ENCODE measurements at places on chromosomes 12 and 14.

DNA sequence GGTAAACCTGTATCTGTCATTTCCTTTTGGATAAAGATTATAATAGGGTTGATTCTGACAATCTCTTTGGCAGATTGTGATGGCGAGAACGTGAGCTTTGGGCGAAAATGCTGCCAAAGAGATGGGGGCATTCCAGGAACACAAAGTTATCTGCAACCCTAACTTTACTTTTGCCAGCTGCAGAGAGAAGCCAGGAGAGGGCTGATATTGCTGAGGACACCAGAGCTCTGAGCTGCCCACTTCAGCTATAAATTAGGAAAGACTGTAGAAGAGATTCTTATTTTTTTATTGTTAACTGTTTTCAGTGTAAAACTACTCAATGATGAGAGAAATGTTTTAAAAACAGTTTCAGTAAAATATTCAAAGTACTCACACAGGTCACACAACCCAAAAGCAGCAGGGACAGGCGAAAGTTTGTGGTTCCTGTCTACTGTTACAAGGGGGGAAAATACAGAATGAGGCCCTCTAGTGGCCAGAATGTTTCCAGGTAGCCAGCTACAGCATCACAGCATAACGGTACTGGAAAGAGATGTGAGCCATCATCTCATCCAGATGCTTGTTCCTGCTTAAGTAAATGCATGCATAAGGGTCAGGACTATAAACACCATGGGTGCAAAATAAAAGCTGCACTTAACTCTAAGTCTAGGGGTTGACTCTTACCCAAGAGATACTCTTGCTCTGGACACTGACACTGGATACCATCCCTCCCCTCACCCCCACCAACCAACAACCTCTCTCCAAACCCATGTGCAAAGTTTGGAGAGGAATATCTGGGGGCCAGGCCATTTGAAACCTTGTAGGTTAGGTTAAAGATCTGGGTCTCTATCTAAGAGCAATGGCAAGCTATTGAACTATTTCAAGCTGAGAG, 498.4 kb downstream of the RMST start:
- DNase-seq = no peak

GRCh38 chr12:50685641-50686040, 78.3 kb upstream of the ATF1 start:
- no peak for DNase-seq

- no peak for DNase-seq
Observed at GRCh38 chr12:33439587-33440011, at the start of gene SYT10. Gene SYT10, minus strand, starts transcription at chr12:33439819. Its CDS starts 297 bp downstream, at chr12:33439522.

DNA sequence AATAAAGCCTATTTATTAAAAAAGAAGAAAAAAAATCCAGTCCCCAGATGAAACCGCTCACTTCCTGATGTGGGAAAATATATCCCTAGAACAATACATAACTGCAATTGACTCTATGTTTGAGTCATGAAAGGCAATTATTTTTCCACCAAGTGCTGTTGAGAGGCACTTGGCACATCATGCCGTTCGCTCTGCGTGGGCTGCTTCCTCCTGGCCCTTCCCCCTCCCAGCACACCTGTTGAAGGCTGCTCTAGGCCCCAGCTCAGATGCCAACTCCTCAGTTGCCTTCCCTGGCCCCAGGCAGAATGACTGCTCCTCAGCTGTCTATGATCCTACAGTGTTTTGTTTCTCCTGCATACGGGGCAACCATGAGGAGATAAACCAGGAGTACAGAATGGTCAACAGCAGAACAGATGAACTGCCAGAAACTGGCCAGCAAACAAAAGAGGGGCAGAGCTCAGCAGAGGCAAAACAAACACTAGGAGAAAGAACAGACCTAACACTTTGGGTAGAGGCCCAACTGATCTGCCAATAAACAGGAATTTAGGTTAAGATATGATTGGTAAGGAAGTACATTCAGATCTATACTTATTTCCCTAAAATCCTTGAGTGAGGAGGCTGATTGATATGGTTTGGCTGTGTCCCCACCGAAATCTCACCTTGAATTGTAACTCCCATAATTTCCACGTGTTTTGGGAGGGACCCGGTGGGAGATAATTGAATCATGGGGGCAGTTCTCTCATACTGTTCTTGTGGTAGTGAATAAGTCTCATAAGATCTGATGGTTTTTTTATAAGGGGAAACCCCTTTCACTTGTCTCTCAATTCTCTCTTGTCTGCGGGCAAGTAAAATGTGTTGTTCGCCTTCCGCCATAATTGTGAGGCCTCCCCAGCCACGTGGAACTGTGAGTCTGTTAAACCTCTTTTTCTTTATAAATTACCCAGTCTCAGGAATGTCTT, 58.6 kb downstream of the SLC38A1 start:
- DNase-seq = peak; percentile 69

- DNase-seq = no peak
Observed at GRCh38 chr14:73494593-73494992, 3.9 kb downstream of the RIOX1 start.

DNA sequence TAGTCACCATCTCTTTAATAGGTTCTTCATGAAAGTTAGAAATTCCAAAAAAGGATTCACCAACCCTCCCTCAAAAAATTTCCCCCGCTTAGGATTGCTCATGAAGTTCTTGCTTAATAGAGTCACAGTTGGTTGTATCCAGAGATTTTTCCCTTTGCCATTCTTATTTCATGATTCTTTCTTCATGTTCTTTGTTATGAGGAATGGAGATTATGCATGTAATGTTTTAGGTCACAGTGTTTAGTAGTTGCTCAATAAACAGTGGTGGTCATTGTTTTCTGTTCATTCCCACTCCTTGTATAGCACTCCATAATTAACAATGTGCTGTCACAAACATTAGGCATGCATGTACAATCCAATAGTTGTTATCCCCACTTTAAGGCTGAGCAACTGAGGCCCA, 51.2 kb upstream of the RTRAF start:
- DNase-seq = no peak

DNA sequence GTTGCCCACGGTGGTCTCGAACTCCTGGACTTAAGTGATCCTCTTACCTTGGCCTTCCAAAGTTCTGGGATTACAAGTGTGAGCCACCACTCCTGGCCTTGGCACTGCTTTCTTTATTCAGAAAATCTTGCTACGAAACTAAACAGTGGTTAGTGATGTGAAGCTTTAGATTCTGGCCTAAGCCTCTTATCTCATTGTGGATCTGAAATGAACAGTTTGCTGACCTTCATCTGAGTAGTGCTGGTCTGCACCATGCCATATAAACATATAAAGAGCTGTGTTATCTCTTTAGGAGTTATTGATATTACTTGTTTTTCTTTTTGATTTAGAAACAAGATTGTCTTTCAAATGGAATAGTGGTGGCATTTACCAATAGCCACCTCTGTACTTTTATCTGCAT, 22.6 kb downstream of the SRGAP1 start:
- no peak for DNase-seq

DNA sequence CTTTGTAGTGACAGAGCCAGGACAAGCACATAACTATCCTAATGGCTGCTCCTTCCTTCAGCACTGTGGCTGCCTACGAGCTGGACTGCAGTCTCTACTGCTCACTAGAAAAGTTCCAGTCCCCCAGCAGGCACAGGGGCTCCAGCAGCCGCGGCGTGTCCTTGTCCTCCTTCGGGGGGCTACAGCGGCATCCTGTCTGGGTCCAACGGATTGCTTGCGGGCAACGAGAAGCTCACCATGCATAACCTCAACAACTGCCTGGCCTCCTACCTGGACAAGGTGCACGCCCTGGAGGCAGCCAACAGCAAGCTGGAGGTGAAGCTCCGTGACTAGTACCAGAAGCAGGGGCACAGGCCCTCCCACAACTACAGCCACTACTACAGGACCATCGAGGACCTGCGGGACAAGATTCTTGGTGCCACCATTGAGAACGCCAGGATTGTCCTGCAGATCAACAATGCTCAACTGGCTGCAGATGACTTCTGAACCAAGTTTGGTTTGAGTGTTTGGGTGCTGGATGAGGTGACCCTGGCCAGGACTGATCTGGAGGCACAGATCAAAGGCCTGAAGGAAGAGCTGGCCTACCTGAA, 169.4 kb downstream of the NDUFA12 start:
- DNase-seq = no peak

- no peak for DNase-seq
Observed at GRCh38 chr12:101876322-101876860, 989 bp upstream of the DRAM1 start.

DNA sequence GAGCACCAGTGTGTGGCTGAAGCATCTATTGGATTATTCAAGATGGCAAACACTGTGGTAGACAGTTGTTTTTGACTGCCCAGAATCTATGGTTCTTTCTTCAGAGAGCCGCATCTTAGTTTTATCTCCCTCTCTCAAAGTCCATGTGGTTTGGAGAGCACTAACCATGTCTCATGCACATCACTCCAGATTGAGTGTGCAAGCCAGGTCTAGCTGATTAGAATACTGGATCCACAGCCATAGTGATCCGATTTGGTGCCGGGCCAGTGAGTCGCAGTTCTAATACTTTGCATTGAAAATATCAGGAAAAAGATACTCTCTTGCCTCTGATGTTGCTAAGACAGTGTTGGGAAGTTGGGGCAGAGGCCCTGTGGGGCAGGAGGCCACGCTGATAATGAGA, 4.6 kb upstream of the SBNO1 start:
- no peak for DNase-seq

- no peak for DNase-seq
Observed at GRCh38 chr12:105292705-105293104, 37.8 kb upstream of the C12orf75 start.

DNA sequence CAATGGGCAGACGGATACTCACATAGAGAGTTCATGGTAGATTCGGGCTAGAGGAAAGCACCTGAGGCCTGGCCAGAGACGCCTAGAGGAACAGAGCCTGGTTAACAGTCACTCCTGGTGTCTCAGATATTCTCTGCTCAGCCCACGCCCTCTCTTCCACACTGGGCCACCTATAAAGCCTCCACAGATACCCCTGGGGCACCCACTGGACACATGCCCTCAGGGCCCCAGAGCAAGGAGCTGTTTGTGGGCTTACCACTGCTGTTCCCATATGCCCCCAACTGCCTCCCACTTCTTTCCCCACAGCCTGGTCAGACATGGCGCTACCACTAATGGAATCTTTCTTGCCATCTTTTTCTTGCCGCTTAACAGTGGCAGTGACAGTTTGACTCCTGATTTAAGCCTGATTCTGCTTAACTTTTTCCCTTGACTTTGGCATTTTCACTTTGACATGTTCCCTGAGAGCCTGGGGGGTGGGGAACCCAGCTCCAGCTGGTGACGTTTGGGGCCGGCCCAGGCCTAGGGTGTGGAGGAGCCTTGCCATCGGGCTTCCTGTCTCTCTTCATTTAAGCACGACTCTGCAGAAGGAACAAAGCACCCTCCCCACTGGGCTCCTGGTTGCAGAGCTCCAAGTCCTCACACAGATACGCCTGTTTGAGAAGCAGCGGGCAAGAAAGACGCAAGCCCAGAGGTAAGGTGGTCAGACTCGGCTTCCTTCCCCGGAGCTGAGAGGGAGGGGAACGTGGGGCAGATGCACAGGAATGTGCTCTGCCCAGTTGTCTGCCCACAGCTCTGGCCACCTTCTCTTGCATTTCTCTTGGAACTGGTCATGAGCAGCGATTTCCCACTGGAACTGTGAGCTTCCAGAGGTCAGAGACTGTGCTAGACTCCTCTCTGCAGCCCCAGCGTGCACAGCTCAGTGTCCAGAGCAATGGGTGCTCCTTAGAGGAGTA, at the start of gene CD4:
Gene CD4 (plus strand): TSS at position 557 of the 953 bp plus-strand sequence. CDS start 10,611 bp downstream, outside the sequence.
- DNase-seq = no peak

GRCh38 chr14:45486599-45486998, 233.6 kb upstream of the MIS18BP1 start:
- no peak for DNase-seq

DNA sequence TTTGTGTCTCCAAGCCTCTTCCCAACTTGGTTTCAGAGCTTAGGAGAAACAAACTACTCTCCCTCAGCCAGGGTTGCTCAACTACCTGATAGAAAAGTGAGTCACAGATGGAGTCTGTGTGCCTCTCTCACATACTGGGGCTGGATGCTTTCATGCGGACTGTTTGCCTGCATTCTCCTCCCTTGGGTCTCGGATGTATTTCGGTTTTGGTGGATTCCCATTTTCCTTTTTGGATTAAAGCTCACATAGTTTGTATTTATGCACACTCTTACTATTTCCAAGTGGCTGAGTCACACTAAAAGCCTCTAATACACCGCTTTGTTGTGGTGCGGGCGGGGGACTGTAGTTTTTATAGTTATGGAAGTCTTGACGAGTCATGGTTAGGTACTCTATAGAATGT, 505.4 kb downstream of the LRFN5 start:
- DNase-seq = no peak

DNA sequence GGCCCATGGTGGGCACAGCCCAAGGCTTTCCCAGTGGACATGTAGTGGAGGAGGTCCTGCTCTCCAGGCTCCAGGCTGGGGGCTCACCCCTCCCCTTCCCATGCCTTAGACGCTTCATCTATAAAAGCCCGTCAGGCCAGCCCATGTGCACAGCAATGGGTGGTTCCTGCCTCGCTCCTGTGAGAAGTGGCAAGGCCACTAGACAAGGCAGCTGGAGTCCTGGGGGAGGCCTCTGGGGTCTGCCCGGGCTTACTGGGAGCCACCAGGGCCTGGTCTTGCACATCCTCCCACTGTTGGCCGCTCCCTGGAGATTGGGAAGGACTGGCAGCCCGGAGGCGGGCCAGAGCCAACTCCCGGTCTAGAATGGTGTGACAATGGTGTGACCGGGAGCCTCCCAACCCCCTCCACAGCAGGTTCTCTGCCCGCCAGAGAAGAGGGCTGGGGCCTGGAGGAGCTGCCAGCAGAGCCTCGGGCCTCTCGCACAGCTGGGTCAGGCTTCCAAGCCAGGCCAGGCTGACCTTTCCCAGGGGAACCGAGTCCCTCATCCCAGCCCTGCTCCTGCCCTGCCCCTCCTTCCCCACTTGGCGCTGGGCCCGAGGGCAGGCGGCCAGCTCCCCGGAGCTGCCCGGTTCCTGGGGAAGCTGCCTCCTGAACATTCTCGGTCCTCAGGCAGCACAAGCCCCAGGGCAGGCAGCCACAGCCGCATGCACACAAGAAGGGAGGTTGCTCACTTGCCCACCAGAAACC, 97.9 kb downstream of the RFLNA start:
- no peak for DNase-seq

GRCh38 chr12:89760783-89761182, 52.1 kb upstream of the ATP2B1 start:
- DNase-seq = no peak

- DNase-seq = no peak
Observed at GRCh38 chr12:12902036-12902435, 10.7 kb downstream of the GPRC5A start.

GRCh38 chr14:50344876-50345563, 32.9 kb downstream of the DMAC2L start:
- DNase-seq = no peak

DNA sequence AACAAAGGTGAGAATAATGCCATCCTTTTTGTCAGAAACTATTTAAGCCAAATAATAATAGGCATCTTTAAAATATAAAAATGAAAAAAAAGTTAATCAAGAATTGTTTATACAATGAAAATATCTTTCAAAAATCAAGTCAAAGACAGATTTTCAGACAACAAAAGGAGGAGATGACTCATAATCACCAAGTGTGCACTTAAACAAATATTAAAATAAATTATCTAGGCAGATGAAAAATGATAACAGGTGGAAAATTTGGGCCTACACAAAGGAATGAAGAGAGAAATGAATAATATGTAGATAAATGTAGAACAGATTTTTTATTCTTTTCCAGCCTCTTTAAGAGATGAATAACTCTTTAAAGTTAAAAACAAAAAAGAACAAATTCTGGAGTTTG, 250.0 kb upstream of the PLEKHG7 start:
- DNase-seq = no peak

Measured in stimulated activated CD8-positive, alpha-beta memory T cell treated with anti-CD3 and anti-CD28 coated beads, Interleukin-4, amount 100 ng/mL, for 4 hours (primary cell).